ENCODE measurements at places on chromosomes 7 and 10.

GRCh38 chr10:30028006-30028737 is 31.2 kb downstream of the JCAD start:
- no peak for DNase-seq

GRCh38 chr10:104666106-104666505 is 25.0 kb downstream of the SORCS3 start:
- DNase-seq, result no peak

DNA sequence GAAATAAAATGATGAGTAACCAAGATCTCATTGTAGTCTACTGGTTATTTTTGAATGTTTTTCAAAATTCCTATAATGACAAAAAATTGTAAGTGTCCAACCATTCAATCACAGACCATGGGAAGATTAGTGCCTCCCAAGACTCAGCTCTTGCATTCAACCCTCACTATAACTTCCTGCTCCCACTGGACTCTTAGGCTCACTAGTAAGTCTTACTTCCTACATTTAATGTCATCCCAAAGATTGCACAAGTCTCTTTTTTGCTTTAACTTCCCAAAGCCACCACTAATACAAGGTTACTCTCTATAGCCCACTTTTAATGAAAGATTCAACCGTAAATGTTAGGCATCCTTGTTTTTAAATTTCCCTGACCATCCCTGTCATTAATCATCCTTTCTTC is 111.9 kb upstream of the NRBF2 start:
- DNase-seq, result no peak

DNA sequence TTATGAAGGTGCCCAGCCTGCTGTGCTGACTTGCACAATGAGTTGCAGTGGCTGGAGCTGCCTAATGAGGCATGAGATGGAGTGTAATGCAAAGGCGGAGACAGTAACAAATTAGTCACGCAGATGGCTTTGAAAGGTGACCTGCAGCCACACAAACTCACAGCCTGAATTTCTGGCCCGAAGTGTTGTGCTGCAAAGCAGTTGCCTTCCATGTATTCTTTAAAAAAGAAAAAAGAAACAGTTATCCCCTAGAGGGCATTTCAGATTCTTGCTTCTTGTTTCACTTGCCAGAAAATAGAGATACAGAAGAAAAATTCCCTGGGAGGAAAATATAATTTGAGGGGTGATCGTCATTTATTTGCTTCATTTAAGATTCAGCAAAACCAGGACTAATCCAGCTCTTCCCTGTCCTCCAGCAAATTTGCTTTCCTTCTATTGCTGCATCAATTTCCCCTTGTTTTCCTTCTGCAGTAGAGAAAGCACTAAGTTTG is 239.9 kb downstream of the ADRA2A start:
- DNase-seq, result no peak

GRCh38 chr10:47158116-47159071 is 141.6 kb upstream of the GDF10 start:
- DNase-seq, result no peak

GRCh38 chr10:35684586-35684985 is 42.5 kb upstream of the FZD8 start:
- DNase-seq, result no peak

GRCh38 chr10:15879058-15879457 is 18.8 kb upstream of the MINDY3 start:
- DNase-seq, result no peak

- no peak for DNase-seq
Observed at GRCh38 chr10:101380353-101381017, 26.5 kb downstream of the BTRC start.

GRCh38 chr7:126589068-126589684 is 663.6 kb downstream of the GRM8 start:
- no peak for DNase-seq

- DNase-seq, result no peak
Observed at GRCh38 chr7:19133390-19133789, 11.8 kb downstream of the FERD3L start.

DNA sequence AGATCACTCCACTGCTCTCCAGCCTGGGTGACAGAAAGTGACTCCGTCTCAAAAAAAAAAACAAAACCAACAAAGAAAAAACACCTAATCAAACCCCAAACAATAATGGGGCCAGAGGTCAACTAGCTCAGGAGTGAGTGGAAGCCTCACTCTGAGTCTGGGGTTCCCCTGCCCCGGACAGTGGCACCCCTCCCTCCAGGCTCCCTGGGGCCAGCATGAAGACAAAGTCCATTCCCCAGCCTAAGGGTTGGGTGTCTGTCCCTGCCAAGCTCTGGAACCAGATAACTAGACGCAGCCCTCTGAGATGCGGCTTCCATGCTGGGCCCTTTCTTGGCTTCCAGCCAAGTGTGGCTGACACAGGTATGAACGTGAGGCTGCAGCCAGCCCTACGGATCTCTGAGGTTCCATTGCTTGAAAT is 1.7 kb upstream of the FUOM start:
- peak; percentile 28 for DNase-seq

DNA sequence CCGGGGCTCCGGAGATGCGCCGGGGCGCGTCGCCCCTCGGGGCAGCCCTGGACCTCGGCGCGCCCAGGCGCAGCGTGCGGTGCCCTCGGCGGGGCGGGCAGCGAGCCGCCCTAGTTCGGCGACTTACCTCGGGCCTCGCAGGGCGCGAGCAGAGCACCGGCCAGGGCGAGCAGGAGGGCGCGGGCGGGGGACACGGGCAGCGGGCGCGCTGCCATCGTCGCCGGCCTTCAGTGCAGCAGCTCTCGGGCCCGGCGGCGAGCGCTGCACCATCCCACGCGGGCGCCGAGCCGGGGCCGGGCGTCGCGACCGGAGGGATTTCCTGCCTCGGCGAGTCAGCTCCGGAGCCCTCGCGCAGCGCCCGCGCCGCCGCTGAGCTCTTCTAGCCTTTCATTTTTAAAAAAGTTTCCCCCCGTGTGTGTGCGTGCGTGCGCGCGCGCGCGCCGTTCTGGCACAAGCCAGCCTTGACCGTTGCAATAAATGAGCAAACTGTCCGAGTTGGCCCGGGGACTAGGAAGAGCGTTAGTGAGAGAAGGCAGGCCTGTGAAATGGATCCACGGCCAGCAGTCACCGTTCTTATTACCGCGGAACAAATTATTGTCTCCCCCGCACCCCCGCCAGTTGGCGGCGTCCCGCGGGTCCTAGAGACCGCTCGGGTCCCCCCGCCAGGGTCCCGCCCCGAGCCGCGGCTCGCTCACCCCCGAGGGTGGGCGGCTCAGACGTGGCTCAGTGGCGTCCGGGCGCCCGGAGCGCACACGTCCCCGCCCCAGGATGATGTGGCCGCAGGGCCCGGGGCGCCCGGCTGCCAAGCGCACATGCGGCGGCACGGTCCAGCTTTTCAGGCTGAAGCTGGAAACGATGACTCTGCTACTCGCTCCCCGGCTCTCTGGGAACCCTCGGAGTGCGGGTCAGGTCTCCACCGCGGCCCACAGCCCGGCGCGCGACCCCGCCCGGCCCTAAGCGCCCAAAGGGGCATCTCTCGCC is at the start of gene ADAM12:
Gene ADAM12 (minus strand): TSS at position 547 of the 981 bp plus-strand sequence. CDS start 332 bp downstream, at position 215.
- no peak for DNase-seq

DNA sequence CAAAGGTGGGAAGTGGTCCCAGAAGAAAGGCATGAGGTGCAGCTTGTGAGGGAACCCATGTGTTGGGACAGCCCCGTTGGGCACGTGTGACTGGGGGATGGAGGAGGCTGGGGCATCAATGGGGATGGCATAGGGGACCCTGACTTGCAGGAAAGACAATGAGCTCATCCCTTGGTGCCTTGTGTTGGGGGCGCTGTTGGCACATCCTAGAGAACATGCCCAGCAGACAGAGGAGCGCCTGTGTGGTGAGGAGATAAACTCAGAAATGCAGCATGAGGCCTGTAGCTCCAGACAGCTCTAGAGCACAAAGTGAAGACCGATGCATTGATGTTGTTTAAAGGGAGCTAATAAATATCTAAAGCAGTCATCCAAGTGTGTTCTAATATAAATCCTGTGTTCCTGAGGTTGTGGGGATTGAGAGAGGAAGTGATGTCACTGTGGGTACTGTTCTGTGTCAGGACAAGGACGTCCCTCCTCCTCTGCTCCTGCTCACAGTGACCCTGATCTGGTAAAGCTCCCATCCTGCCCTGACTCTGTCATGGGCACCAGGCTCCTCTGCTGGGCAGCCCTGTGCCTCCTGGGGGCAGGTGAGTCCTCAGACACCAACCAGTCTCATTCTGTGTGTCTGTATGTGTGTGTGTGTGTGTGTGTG is 126.1 kb upstream of the PRSS58 start:
- DNase-seq, result no peak

- no peak for DNase-seq
Observed at GRCh38 chr10:110841767-110842267, 29.9 kb upstream of the PDCD4 start.

GRCh38 chr7:128827248-128827958 is 2.8 kb upstream of the FLNC start:
- DNase-seq, result no peak

DNA sequence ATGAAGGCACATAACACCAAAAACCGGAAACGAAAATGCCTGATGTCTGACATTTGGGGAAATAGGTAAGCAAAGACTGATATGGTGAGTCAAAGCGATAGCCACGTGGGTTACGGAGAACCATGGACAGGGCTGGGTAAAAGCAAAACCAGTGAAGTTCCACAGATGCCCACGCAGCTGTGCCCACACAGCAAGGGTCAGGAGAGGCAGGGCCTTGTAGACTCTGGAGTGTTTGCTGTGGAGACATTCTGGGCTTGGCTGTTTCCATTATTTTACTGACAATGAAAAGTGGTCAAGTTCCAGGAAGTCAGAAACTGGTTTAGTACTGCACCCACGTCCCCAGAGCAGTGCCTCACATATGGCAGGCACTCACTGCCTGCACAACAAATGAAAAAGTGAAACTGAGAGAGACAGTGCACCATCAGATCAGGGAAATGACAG is 148.7 kb downstream of the ZMYND11 start:
- no peak for DNase-seq

- no peak for DNase-seq
Observed at GRCh38 chr7:98548971-98549370, 68.1 kb upstream of the NPTX2 start.

DNA sequence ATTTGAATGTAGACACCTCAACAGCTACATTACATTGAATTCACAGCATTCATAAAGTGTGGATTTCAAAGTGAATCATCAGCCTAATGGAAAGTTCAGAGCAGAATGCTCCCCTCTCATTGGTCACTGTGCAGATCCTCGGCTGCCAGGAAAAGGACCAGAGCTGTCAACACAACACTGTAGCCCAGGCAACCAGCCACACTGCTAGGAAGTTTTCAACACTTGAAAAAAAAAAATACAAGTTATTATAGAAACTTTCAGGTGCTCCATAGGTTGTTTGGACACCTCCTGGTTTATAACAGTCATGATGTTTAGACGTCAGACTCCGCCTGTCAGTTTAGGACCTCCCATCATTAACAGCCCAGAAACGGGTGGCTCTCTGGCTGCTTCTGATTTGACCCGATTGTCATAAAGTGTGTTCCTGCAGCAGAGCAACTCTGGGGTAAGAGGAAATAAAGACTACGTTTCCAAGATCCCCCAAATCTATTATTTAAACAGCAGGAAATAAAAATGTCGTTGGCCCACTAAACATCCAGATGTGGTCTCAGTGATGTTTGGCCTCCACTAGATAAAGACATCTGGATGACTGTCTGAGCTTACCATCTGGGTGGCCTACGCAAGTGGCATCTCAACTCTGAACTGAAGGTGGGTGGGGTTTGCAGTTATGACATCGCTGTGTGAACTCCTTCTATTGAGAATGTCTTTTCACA is 117.4 kb downstream of the CABCOCO1 start:
- DNase-seq, result no peak

DNA sequence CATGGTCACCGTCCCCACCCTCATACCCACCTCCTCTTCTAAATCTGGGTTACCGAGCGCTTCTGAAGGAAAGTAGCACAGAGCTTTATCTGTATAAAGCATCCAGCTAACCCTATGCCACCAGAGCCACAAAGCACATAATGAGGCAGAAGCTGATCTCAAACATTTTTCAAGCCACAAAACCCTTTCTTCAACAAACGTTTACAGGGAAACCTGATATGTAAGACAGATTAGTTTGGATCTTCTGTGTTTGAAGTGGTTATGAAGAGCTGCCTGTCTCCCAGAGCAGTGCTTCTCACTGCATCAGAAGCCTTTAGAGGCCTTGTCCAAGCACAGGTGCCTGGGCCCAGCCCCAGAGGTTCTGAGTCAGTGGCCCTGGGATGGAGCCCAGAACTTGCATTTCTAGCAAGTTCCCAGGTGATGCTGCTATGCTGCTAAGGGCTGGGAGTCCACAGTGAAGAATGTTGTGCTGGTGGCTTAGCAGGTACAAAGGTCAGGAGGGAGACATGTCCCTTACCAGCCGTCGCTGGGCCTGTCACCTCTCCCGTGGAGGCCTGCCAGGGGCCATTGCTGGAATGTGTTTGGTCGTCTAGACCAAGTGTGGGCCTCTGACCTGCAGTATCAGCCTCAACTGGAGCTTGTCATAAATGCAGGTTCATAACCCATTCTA is 90.4 kb downstream of the TAF3 start:
- DNase-seq, result no peak

- no peak for DNase-seq
Observed at GRCh38 chr10:36675458-36675880, 449.9 kb upstream of the ANKRD30A start.

DNA sequence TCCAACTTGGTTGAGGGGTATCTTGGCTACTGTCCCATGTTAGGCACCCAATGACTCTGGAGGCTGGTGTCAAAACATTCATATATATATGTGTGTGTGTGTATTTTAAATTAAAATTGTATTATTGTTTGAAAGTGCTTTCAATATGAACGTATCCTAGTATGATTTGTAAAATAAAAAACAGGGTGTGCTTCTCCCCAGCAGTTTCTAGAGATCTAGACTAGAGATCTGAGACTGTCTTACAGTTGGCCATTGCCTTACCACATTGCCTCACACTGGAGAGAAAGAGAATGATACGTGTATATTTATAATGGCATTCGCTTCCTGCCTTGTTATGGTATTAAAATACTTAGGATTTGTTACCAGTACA is 1.2 kb downstream of the BAG3 start:
- DNase-seq, result no peak

DNA sequence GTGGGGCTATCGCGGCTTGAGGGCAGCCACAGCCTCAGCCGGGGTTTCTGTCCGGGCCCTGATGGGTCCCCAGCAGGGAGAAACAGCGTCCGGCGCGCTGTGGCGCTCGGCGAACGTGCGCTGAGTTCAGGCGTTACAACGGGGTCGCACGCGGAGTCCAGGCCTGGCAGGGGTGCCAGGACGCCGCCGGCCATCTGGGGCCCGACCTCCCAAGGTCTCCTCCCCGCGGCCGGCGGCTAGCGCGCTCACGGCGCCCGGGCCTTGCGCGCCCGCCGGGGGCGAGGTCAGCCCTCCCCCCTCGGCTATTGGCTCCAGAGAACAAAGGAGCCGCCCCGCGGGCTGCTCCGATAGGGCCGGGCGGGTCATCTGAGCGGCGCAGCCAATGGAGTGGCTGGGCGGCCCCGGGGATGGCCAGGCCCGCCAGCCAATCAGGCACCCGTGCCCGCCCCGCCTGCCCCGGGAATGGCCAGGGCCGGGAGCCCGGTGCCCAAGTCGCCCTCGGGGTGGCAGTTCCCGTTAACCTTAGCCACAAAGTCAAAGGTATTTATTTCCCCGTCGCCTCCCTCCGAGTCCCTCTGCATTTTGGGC is at the start of gene ZNF775:
Gene ZNF775 (plus strand): TSS at position 478 of the 588 bp plus-strand sequence. CDS start 9,141 bp downstream, outside the sequence.
- DNase-seq, result peak; percentile 89

All from T follicular helper cell (primary cell).